ENCODE measurements at places on chromosomes 13 and 19.

GRCh38 chr19:13007292-13008045 is 12.2 kb downstream of the NFIX start:
- DNase-seq: no peak

DNA sequence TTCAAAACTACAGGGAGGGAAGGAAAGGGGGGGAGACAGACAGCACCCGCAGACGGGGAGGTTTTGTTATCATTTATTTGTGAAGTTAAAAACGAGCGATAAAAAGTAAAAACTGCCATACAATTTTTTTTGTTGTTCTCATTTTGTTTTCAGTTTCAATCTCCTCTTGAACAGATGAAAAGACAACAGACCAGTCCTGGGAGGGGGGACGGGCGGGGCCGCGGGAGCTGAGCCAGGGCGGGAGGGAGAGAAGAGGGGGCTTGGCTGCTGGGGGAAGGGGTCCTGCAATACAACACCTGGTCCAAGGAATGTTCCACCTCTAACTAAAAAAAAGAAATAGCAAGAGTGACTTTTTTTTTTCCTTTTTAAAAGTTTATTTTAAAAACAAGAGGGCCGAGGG is 11.3 kb downstream of the KHSRP start:
- no peak for DNase-seq

DNA sequence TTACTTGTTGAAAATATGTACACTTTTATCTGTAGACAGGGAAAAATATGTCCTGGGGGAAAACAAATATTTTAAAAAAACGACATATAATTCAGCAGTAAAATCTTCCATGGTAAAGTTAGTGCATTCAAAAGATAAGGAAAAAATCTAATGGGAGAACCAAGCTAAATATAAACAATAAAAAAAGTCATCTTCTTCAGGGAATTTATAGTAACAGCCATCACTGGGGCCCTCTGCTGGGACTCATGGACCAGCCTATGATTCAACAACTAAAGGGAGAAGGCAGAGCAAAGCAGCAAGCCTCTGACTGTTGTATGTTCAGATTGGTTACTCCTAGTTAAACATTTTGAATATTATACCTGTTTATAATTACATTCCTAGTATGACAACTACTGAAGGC is 93.0 kb downstream of the ITGBL1 start:
- DNase-seq: no peak

- no peak for DNase-seq
Measured at GRCh38 chr19:13101590-13102415, 855 bp downstream of the LYL1 start.

DNA sequence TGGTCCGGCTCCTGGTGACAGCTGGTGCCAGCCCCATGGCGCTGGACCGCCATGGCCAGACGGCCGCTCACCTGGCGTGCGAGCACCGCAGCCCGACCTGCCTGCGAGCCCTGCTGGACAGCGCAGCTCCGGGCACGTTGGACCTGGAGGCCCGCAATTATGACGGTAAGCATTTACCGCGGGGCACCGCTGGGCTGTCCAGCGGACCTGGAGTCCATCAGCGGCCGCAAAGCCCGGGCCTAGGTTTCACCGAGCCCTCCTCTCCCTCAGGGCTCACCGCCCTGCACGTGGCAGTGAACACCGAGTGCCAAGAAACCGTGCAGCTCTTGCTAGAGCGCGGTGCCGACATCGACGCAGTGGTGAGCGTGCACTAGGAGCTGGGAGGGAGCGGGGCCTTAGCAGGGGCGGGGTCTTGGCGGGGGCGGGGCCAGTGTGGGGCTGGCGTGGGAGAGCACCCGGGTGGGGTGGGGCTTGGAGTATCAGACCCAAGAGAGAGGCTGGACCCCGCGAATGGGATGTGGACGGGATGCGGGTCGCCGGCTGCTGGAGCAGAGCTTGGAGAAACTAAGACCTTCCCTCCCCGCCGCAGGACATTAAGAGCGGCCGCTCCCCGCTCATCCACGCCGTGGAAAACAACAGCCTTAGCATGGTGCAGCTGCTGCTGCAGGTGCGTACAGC is 8.7 kb downstream of the BCL3 start:
- no peak for DNase-seq

- no peak for DNase-seq
Measured at GRCh38 chr13:97112446-97113152, 109.5 kb upstream of the MBNL2 start.

GRCh38 chr19:3403489-3404323 is 37.3 kb downstream of the NFIC start:
- DNase-seq: no peak

DNA sequence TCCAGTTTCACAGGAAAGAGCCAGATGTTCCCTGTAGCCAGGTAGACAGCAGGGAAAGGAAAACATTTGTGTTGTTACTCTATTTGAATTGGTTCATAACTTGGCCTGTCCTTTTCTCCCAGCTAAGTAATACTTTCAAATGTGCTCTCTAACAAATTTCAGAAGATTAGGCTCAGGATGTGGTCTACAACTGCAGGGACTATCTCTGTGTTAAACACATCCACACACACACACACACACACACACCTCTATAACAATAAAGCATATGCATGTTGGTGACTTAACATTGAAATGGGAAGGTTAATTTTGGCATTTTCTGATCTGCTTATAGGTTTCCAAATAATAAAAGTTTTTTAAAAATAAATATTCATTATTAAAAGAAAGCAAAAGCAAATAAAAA is 316.0 kb upstream of the ARGLU1 start:
- no peak for DNase-seq

DNA sequence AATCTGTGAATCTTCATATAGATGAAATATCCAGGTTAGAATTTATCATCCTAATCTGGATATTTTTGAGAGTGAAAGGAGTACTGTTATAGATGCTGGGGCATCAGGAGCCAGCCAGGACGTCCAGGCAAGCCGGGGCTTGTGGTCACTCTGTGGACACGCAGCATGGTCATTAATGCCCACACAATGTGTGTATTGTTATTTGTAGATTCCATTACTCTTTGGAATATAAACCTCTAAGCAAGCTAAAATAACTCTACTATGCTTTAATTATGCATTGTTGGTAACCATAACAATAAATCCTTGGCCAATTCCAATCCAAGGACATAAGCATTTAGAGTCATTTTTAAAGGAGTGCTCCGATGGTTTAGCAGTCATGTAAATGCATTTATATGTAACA is 137.9 kb downstream of the TM9SF2 start:
- no peak for DNase-seq

DNA sequence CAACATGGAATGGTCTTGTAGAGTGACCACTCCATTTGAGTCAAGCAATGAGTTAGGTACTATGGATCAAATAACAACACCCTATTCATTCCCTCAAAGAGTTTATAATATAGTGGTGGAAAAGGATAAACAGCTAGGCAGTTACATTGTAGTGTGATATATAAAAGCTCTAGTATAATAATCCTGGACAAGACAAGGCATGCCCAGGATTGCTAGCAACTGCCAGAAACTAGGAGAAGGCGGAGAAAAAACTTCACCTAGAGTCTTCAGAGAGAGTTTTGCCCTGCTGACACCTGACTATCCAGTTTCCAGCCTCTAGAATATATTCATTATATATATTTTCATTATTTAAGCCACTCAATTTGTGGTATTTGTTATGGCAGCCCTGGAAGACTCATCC is 530.6 kb downstream of the KLF12 start:
- no peak for DNase-seq

DNA sequence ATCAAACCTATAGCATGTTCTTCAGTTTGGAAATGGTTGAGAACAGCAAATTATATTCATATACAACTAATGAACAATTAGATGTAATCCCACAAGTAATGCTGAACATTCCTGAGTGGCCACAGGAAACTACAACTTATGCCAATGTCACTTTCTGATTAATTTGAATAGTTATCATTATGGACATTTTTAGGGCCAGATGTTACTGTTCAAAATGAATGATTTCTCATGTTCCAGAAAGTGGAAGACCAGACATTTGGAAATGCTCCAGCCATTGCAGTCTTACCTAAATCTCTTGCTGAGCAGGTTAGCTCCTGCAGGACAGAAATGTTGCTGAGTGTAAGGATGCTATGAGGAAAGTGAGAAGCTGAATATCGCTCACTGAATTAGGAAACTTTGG is 819.8 kb downstream of the PCDH9 start:
- DNase-seq: no peak

GRCh38 chr13:43072394-43072793 is 49.0 kb downstream of the DNAJC15 start:
- no peak for DNase-seq

DNA sequence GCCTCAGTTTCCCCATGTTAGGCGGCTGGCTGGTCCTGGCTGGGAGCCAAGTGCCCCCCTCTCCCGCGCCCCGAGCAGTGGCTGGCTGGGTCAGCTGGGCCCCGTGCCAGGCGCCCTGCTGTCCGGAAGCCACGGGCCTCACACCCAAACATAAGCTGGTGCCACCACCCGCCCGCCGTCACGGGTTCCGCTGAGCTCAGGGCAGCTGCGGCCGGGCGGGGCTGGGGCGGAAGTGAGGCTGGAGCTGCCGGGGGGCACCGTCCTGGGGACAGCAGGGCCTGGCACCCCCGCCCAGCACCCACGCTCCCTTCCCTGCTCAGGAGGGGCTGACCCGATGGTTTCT is 19.3 kb downstream of the HCN2 start:
- DNase-seq: peak; percentile 55

DNA sequence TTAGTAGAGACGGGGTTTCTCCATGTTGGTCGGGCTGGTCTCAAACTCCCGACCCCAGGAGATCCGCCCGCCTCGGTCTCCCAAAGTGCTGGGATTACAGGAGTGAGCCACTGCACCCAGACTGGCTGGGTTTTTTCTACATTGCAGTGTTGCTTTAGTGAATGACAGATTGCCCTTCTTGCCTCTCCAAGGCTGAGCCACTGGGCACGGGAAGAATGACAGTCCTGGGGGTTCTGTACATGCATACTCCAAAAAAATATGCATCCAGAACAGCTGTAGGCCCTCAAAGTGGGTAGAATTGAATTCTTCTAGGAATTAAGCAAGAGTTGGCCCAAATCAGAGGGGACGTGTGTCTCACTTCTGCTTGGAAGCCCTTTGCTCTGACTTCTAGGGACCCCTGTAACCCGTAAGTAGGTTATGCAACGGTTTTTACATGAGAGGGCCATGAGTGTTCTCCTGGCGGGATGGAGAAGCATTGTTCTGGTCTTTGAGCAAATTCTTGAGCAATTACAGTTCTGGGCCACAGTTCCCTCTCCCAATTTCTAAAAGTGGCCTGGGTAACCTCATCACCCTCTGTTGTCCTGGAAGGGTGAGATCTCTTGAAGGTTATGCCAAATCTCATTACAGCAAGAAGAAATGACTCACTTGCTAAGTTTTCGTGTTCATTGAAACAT is 3.6 kb downstream of the ACTN4 start:
- DNase-seq: peak; percentile 67

All from A549 (cell line).